KBM-7 (cell line): ENCODE measurements at places on chromosomes 13 and 19.

DNA sequence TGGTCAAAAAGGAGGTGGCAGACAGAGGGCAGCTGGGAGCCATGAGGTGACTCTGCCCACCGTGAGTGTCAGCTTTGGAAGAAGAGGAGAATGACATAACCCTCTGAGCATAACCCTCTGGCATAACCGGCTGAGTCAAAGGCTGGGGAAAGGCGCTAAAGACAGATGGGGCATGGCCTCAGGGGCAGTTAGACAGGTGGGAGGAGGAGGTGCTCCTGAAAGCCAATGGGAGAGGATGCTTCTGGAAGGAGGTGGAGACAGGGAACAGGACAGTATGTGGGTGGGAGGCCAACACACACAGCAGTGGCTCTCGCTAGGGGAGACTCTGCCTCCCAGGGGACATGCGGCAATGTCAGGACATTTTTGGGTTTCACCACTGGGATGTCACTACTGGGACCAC is 17.1 kb downstream of the ELAVL1 start:
- DNase-seq: peak; percentile 18

DNA sequence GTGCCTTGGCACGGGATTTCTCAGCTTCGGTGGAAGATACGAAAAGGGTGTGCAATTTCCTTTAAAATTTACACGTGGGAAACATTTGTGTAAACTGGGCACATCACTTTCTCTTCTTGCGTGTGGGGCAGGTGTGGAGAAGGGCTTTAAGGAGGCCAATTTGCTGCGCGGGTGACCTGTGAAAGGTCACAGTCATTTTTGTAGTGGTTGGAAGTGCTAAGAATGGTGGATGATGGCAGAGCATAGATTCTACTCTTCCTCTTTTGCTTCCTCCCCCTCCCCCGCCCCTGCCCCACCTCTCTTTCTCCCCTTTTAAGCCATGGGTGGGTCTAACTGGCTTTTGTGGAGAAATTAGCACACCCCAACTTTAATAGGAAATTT is 7.2 kb downstream of the SLITRK5 start:
- no peak for DNase-seq

DNA sequence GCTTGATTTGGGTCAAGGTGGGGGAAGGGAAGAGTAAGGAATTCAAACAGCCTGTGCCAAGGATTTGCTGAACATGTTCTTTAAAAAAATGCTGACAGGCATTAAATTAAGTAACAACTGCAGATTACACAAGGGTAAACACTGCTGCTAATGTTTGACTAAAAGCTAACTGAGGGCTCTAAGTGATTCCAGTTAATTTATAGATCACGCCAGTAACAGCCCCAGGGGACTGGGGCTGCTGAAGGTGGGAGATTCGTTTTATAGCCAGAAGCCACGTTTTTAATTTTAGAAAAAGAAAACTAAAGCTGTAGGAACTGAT is 321.7 kb downstream of the DLEU7 start:
- DNase-seq: no peak

DNA sequence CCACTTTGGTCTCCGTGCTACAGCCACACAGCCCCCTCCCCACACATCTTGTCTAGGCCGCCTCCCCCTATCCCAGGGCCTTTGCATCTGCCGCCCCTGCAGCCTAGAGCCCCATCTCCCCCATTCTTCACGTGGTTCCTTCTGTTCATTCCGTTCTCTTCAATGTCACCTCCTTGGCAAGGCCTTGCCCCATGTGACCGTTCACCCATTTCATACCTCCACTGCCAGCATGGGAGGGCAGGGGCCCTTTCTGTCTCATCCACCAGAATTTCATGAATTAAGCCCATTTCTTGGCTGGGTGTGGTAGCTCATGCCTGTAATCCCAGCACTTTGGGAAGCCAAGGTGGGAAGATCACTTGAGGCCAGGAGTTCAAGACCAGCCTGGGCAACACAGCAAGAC is 15.7 kb upstream of the HNRNPM start:
- DNase-seq: no peak

- no peak for DNase-seq
Measured at GRCh38 chr19:52191951-52192350, 2.1 kb downstream of the PPP2R1A start.
